ENCODE measurements at places on chromosomes 1 and 21.

- DNase-seq: no peak
These were observed 73.1 kb downstream of the RYR2 start for GRCh38 chr1:237115035-237115434.

DNA sequence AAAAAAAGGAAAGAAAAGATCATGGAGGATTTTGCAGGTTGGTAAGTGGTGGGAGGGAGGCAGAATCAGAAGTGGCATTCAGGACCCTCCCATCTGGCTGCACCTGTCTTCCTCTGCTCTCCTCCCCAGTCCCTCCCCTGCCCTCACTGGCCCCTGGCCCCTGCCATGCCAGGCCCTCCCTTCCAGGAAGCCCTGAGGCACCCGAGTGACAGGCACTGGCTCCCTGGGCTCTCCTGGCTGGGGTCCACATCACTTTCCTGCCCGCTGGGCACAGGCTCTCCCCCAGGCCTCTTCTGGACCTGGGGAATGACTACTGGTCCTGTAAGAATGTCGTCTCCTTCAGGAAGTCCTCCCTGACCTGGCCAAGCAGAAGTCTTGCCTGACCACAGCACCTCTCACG is 15.3 kb upstream of the ADARB1 start:
- DNase-seq: no peak

GRCh38 chr1:21875621-21876063 is 61.5 kb downstream of the HSPG2 start:
- DNase-seq: no peak

- no peak for DNase-seq
These were observed 10.1 kb downstream of the TRIM46 start for GRCh38 chr1:155183775-155184221.

DNA sequence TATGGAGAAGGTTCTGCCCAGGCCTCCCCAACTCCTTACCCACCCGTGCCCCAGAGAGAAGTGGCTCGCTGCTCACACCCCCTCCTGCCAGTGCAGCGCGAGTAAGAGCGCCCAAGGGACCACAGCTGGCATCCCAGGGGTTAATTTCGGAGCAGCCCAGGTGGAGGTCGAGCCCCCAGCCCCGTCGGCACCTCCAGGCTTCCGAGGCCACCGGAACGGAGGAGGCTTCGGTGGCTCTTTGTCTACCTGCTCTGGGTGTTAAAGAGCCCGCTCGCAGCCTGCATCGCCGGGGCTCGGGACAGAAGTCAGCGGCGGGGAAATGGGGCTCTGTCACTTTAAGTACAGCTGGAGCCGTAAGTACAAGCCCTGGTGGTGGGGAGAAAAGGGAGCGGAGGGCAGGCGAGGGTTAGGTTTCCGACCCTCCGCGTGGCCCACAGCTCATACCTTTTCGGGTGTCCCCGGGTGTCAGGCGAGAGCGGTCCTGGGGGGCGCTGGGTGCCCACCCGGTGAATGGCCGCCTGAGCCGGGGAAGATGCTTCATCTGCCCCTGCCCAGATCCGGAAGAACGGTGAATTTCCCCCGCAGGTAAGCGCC is 89.4 kb upstream of the IPO9 start:
- DNase-seq: peak; percentile 31
